ENCODE measurements at places on chromosomes 5 and 9.

- peak; percentile 68 for DNase-seq
These were observed 1.1 kb upstream of the BASP1 start for GRCh38 chr5:17216176-17216973.

DNA sequence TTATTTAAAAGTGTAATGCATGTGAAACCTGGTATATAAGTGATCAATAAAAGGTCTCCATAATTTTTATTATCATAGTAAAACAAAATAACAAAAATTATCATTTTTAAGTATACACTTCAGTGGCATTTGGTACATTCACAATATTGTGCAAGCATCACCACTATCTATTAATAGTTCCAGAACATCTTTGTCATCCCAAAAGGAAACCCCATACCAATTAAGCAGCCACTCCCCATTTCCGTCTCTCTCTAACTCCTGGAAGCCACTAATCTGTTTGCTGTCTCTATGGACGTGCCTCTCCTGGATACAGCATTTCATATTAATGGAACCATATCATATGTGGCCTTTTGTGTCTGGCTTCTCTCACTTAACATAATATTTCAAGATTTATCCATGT is 7.6 kb downstream of the OLFML2A start:
- DNase-seq = no peak

DNA sequence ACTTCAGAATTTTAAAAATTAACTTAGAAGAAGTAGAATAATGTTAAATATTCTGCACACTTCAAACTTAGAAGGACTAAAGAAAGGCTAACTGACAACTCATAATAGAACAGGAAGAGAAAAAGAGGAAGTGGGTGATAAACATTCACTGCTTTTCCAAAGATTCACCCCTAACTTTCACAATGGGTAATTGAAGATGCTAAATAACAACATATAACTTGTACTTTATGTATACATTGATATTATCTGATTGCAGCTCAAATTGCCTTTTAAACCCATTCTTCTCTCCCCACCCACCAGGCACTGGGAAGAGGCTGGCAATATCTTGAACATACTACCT is 376.6 kb downstream of the EFNA5 start:
- DNase-seq = no peak

- no peak for DNase-seq
These were observed 182.3 kb upstream of the RIOK2 start for GRCh38 chr5:97365163-97365845.

GRCh38 chr9:36250079-36250478 is 8.2 kb downstream of the GNE start:
- DNase-seq = no peak

GRCh38 chr5:115599502-115599901 is 2.8 kb downstream of the TICAM2 start:
- no peak for DNase-seq

- no peak for DNase-seq
These were observed 11.6 kb downstream of the COL27A1 start for GRCh38 chr9:114166614-114167572.

- DNase-seq = no peak
These were observed 117.0 kb downstream of the PAPPA start for GRCh38 chr9:116270546-116270945.

GRCh38 chr9:6855860-6856259 is 98.1 kb downstream of the KDM4C start:
- DNase-seq = no peak

- DNase-seq = no peak
These were observed 600.2 kb upstream of the TLE4 start for GRCh38 chr9:78971540-78971939.

GRCh38 chr5:172200476-172200875 is 6.5 kb downstream of the EFCAB9 start:
- DNase-seq = no peak

GRCh38 chr9:99360026-99360425 is 137.9 kb downstream of the SEC61B start:
- no peak for DNase-seq

GRCh38 chr9:109190151-109190550 is 23.1 kb upstream of the FRRS1L start:
- DNase-seq = no peak

DNA sequence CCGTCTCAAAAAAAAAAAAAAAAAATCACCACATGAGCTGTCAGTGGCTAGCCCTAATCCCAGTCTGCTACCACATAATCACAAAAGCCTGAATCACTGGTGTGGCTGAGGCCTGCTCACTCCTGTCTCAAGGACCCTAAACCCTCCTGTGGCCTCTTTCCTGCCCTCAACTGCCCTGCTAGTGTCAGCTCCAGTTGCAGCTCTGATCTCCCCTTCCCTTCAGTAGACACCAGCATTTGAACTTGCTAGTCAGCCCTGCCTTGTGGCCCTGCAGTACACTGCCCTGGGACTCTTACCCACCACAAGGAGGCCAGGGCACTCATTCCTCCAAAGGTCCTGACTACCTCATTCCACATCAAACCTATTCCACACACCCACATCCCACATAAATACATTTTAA is 9.5 kb upstream of the P4HA2 start:
- DNase-seq = no peak
